ENCODE measurements at places on chromosomes 7 and 10.

DNA sequence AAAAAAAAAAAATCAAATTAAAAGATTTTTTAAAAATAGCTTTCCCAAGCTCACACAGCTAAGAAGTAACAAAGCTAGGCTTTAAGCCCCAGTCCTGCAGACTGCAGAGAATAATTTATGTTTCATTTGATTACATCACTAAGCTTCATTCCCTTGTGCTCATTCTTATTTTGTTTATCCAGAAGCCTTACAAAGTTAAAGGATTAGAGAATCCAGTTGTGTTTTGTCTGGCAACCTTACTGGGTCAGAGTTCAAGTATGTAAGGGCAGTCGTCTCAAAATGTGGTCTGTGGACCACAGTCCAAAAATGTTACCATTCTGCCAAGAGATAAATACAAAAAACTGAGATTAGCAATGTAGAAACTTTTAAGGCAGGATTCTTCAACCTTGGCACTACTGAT lies 32.1 kb upstream of the EZH2 start:
- DNase-seq, result no peak

GRCh38 chr10:61335359-61335758 lies 117.8 kb downstream of the TMEM26 start:
- DNase-seq, result no peak

- DNase-seq, result peak; percentile 38
These were observed 51.2 kb downstream of the INSYN2A start for GRCh38 chr10:127145173-127145572.

- no peak for DNase-seq
These were observed at the start of gene HOXA2 for GRCh38 chr7:27102581-27103442. Gene HOXA2 (minus strand): TSS chr7:27102683. CDS start chr7:27102500, 183 bp downstream.

DNA sequence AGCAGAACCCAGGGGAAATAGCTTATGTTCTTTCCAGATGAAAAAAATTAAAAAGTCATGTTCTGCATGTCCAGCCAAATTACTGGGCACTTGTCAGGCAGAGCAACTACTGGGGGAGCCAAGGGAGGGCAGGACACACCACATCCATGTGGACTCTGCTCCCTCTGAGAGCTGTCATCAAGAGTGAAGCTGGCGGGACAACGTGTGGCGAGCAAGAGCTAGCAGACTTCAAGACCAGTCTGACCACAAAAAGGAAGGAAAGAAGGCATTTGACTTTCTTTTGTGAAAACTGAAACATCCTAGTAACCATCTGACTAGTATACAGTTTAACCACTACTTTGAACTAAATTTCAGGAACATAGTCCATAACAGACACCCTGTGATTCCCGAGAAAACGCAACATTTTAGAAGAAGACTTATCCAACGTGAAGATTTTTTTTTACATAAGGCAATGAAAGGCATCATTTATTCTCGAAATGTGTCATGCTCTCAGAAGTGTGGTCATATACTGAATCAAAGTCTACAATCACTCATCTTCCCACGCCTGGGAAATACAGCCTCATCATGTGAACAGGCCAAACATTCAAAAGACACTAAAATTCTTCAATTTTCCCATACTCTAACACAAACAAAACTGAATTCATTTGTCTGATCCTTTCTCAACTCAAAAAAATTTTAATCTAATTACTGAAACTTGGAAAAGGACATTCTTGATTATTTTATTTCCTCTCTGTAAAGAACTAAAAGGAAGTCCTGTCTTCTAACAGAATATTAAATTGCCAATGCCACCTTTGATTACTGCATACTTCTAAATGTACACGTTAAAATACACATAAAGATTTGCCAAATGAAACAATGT lies 15.5 kb downstream of the CYTH3 start:
- peak; percentile 62 for DNase-seq

- peak; percentile 83 for DNase-seq
These were observed 53.8 kb downstream of the KCTD7 start for GRCh38 chr7:66682350-66683093.

DNA sequence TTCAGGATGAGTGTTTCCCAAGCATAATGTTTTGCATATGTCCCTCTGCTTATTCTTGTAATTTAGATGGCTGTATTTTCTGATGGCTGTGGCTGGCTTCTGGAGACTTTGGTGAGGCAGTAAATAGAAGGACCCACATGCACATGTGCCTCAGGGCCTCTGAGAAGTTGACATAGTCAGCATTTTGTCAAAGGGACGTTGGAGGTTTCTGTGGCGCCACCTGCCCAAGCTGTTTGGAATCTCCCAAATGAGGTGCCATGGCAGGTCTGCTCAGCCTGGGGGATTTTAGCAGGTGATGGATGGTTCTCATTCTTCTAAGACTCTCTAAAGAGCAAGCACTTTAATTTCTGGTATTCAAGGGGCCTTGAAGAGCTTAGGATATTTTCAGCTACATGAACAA lies 29.8 kb downstream of the C10orf120 start:
- DNase-seq, result no peak

DNA sequence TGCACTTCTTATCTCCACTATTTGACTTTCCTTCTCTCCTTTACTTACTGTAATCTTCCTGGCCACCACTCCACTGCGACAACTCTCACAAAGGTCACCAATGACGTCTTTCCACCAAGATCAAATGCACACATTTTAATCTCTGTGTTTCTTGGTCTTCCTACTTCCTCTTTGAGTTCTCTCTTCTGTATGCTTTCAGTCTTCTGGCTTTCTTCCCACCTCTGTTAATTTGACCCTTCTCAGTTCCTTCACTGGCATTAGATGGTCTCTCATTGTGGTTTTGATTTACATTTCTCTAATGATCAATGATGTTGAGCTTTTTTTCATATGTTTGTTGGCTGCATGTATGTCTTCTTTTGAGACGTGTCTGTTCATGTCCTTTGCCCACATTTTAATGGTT lies 31.9 kb downstream of the FAM107B start:
- DNase-seq, result peak; percentile 65

DNA sequence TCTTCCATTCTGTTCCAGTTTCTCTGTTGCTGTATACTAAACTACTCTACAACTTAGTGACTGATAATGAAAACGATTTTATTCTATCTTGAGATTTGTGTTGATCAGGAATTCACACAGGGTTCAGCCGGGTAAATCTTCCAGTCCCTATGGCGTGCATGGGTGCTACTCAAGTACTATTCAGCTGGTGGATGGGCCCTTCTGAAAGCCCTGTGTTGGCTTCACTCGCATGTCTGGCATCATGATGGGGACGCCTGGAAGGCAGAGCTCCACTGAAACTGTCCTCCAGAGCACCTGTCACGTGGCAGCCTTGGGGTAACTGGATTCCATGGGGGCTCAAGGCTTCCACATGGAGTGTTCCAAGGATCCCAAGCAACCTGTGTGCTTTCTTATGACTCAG lies 86.0 kb upstream of the ZMIZ1 start:
- no peak for DNase-seq

GRCh38 chr10:132643709-132644526 lies 106.3 kb downstream of the INPP5A start:
- no peak for DNase-seq

GRCh38 chr10:63383141-63383540 lies 82.6 kb downstream of the JMJD1C start:
- DNase-seq, result no peak

- DNase-seq, result no peak
These were observed 33.6 kb upstream of the HDAC9 start for GRCh38 chr7:18461785-18462467.

- DNase-seq, result no peak
These were observed 1.9 kb upstream of the ITPRIP start for GRCh38 chr10:104340111-104340526.

GRCh38 chr7:140440593-140440992 lies 36.7 kb downstream of the RAB19 start:
- DNase-seq, result no peak

DNA sequence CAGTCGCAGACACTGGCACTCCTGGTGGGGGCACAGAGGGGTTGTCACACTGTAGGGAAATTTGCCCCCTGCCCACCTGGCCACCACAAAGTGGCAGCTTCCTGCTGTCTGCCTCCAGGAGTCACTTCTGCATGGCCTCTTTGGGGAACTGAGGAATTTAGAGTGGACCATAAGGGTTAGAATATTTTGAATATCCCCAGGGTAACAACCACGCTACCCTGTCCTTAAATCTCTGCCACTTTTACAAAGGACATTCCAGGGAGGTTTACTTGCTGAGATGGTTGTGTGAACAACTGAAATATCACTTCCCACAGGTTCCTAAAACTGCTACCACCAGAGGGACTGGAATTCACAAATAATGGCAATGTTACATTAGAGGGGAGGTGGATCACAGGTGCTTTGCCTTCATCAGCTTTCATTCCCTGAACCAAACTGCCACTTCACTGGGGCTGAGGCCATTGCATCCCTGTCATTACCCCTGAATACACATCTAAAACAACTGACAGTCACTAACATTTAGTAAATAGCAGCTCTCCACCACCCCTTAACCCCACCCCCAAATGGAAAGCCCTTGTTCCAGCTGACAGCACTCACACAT lies 88.1 kb upstream of the IFRD1 start:
- DNase-seq, result no peak

DNA sequence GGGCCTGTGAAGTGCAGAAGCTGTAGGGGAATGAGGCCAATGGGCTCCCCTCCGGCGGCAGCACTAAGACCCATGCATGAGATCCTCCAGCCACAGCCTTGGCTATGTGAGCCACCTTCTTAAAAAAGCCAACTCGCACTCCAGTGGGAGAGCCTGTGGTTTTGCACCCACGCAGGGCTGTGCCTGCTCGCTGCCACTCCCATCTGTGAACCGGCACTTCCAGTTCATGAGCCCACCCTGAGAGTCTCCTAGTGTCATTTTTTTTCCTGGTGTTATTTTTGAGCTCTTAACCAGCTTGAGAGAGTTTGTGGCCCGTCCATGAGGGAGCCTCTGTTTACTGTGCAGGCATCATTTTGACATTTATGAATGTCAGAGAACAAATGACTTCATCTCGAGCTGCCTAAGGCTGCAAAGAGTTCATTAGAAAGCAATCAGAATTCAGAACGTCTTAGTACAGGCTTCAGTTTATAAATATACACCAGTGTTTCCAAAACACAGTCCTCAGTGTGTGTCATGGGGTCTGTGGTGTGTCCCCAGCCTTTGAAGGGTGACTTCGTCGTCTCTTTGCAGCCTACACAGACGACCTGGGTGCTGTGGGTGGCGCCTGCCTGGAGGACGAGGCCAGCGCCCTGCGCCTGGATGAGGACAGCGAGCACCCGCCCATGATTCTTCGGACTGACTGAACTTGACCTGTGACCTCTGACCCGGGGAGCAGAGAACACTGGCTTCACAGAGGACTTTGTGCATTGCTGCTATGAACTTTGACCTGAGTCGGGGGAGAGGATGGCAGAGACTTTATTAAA lies 40.4 kb downstream of the WIPI2 start:
- DNase-seq, result peak; percentile 75

Data from suppressor macrophage (primary cell).